ENCODE measurements at places on chromosomes 2 and 18.

DNA sequence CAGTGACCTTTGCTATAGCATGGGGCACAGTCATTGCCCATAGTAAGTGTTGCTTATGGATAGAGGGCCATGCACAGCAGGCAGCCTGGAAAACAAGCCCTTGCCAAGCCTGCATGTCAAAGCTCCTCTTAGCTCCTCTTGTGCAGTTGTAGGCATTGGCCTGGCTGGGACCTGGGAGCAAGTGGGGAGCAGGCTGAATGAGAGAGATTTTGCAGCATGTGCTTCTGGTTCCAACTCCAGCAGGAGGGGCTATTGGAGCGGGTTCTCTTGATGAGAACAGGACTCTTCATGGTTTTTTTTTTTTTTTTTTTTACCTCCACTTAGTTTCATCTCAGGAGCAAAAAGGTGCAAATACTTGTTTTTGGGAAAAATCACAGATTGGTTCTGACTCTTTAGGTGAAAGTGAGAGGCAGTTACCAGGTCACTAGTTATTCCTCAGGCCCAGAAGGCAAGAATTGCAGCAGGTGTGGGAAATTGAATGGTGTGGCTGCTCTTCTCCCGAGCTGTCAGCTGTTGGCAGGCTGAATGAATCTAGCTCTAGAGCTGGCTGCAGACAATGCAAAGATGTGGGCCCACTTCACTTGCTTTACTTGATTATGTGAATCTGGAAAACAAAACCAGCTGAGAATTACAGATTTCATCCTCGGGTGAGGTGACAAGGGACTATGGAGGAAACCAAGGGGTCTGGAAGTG lies 95.9 kb downstream of the MAP4K4 start:
- no peak for DNase-seq

GRCh38 chr2:10412380-10412779 lies 35.7 kb downstream of the ODC1 start:
- DNase-seq: no peak

- no peak for DNase-seq
Measured at GRCh38 chr2:200194746-200195145, 111.7 kb upstream of the SPATS2L start.

GRCh38 chr2:239355139-239355538 lies 45.7 kb downstream of the HDAC4 start:
- DNase-seq: no peak

GRCh38 chr18:596288-596881 lies 403 bp upstream of the CLUL1 start:
- DNase-seq: no peak

DNA sequence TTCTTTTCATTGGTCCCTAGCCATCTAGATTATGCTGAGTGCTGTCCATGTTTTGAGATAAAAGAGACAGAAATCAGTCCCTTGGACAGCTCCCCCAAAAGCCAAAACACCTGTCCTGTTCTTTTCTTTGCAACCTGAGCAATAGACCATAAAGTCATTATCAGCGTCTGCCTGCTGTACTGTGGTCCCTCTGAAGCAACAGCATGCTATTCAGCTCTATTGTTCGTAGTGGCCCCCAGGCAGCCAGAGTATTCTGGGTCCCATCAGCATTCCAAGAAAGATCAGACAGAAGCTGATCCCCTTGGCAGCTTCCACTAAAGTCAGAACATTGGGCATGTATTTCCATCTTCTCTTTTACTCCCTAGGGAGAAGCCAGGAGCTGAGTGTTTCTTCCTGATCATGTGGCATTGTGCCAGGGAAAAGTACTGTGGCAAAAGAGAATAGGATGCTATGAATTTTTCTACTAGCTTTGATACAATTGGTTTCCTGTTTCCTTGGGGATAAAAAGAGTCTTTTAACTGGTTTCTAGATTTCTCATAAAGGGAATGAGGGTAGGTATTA lies 33.6 kb upstream of the ZSWIM2 start:
- DNase-seq: no peak

- DNase-seq: no peak
Measured at GRCh38 chr2:117470311-117471095, 344.0 kb upstream of the DDX18 start.

GRCh38 chr2:197399887-197400540 lies 34.8 kb downstream of the SF3B1 start:
- DNase-seq: no peak

GRCh38 chr2:980176-980575 lies 29.5 kb downstream of the SNTG2 start:
- DNase-seq: no peak

DNA sequence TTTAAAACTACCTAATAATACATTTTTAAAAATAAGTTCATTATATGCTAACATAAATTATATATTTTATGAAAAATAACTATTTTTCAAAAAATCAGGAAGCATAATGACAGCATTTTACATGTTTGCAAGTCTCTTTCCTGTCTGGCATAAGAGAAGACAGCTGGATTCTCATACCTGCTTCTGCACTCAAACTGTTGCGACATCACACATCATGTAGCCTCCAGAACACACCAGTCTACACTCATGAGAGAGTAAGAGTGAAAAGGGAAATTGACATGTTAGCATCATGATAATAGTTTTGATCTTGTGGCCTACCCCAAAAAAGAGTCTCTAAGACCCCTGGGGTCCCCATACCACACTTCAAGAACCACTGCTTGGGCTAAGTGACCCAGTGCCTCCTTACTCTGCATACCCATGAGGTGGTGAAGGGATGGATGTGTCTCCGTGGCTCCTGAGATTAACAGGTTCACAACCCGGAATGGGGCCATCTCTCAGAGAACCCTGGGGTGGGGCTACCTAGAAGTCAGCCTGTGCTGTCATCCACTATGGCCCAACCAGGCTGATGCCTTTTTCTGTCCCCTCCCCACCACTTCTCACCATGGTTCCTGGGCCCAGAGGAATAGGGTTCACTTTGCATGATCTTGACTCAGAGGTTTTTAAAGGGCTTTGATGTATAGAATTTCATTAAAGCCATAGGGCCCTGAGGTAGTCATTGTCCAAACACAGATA lies 102.6 kb upstream of the DAPL1 start:
- no peak for DNase-seq

All from AG09319 (cell line).